Stimulated activated CD4-positive, alpha-beta T cell treated with anti-CD3 and anti-CD28 coated beads, Interleukin-1b, Interleukin-23, amount 100 ng/mL, for 48 hours (primary cell): ENCODE measurements at places on chromosomes 12 and 14.
A peak's percentile ranks its signal among the peaks of the same experiment; 100 is the strongest.

- no peak for DNase-seq
Measured at GRCh38 chr12:112839386-112839972, 47.9 kb downstream of the RPH3A start.

DNA sequence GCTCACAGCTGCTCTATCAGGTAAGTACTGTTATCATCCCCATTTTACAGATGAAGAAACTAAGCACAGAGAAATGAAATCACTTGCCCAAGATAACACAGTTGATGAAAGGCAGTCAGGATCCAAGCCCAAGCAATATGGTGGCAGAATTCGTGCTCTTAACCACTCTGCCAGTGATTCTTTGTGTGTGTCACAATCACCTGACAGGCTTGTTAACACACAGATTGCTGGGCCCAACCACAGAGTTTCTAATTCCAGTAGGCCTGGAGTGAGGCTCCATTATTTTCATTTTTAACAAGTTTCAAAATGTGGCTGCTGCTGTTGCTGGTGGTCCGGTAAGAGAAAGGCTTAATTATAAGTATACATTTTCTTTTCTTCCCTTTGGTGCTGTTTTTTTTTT, 134.2 kb downstream of the TGFB3 start:
- no peak for DNase-seq

- DNase-seq, result no peak
Measured at GRCh38 chr12:40734276-40734675, 42.0 kb downstream of the CNTN1 start.

DNA sequence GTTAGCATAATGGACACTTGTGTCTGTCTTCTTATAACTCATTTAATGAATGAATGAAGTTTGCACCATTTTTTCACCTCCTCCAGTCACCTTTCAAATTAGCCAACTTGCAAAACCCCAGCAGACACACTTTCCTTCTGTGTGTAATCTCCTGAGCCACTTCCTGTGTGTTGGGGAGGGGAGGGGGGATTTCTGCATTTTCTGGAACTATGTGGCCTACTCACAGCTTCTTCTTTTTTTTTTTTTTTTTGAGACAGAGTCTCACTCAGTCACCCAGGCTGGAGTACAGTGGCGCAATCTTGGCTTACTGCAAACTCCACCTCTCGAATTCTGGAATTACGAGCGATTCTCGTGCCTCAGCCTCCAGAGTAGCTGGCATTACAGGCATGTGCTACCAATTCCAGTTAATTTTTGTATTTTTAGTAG, 4.1 kb upstream of the SERPINA1 start:
- DNase-seq, result peak; percentile 67

- peak; percentile 22 for DNase-seq
Measured at GRCh38 chr14:101980700-101981099, 16.3 kb downstream of the DYNC1H1 start.

DNA sequence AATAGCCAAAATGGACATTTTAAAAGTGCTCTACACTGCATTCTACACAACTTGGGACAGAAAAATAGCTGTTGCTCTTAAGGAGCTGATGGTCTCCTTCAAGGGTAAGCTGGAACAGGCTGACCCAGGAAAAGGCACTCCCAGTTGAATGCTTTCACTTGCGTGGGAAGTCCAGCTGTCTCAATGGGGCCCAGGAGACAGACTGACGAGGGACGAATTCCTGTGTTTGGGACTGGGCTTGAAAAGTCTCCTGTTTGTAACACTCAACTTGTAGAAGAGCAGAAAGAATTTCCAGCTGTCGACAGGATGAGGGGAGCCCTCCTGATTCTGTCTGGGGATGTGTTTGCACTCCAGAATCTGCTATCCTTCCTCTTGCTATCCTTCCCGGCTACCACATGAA, 180.8 kb downstream of the ZFP36L1 start:
- no peak for DNase-seq
